T-cell (primary cell): ENCODE measurements at places on chromosomes 2 and 18.
A peak's percentile ranks its signal among the peaks of the same experiment; 100 is the strongest.

- H3K4me1 ChIP-seq: peaks cover 12% of the 10 kb centered on the region
- H3K27ac ChIP-seq: no peak overlapping the region
- DNase-seq: no peak
- H3K4me3 ChIP-seq: peak overlapping the region; percentile 79
- H3K36me3 ChIP-seq: no peaks in the 10 kb centered on the region
- peaks cover 12% of the 10 kb centered on the region for H3K27me3 ChIP-seq
Measured at GRCh38 chr18:55322178-55322735, 265.7 kb downstream of the TCF4 start.

DNA sequence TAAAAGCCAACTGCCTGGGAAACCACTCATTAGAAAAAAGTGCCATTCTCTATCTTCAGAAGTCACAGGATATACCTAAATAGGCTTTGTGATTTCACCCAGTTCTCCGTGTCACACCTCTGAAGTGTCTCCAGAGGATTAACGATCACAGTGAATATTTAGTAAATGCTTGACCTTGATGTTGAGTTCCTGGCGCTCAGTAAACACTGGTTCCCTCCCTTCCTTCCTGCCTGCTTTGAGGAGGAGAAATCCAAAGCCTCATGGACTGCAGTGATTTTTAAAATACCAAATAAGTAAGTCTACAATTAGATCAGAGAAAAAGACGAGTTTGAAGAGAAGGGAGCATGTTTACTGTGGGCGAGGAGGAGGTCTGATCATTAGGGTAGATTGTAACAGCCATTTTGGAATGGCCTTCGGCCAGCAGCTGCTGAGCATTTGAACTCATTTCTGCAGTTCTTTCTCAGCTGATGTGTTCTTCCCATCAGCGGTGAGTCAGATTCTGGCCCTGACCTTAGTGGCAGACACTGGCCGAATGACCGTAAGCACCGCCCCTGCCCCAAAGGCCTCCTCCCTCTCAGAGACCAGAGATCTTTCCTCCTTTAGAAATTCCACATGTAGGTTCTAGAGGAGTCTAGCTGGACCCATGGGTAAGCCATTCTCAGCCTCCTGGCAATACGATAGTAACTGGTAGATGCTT is 62.1 kb upstream of the SLC16A14 start:
- DNase-seq: no peak
- no peak overlapping the region for H3K4me3 ChIP-seq
- H3K36me3 ChIP-seq: no peaks in the 10 kb centered on the region
- no peak overlapping the region for H3K27ac ChIP-seq

GRCh38 chr2:38153476-38154135 is 77.7 kb upstream of the CYP1B1 start:
- H3K36me3 ChIP-seq: no peaks in the 10 kb centered on the region
- no peaks in the 10 kb centered on the region for H3K4me1 ChIP-seq
- DNase-seq: no peak
- H3K27me3 ChIP-seq: no peaks in the 10 kb centered on the region
- no peak overlapping the region for H3K4me3 ChIP-seq

DNA sequence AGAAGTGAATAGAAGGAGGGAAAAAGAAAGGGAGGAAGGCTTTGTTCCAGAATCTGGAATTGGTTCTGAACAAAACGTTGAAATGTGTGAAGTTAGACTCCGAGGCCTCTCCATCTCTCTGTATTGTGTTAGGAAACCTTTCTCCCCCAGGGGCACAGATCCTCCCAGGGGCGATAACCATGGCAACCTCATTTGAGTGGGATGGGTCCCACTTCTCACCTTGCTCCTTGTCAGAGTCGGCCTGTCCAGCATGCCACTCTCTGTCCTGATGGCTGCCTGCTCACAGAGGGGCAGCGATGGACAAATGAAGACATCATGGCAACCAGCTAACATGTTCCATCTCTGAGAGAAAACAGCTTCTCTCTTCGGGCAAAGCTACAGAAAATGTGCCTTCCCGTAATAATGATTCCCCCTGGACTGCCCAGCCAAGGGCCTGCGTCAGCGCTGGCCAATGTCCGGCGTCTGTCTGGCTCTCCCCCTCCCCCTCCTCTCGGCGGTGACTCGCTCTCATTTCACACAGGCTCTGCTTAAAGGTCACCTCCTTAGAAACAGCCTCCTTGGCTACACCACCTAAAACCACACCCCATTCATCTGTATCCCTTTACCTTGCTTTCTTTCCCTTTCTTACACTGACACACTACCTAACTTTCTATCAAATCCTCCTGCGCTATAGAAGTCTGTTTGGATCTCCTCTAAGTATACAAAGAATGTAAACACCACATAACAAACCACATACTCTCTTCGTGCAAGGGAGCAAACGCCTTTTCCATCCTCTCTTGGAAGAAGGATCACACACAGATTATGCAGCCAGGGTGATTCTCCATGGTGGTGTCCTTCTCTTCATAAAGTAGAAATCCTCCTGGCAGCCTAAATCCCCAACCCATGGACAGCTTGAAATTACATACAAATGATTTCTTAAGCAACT is 32.1 kb upstream of the TTC39C start:
- peaks cover 10% of the 10 kb centered on the region for H3K4me1 ChIP-seq
- no peak overlapping the region for H3K4me3 ChIP-seq
- no peaks in the 10 kb centered on the region for H3K36me3 ChIP-seq
- no peak overlapping the region for H3K27ac ChIP-seq

DNA sequence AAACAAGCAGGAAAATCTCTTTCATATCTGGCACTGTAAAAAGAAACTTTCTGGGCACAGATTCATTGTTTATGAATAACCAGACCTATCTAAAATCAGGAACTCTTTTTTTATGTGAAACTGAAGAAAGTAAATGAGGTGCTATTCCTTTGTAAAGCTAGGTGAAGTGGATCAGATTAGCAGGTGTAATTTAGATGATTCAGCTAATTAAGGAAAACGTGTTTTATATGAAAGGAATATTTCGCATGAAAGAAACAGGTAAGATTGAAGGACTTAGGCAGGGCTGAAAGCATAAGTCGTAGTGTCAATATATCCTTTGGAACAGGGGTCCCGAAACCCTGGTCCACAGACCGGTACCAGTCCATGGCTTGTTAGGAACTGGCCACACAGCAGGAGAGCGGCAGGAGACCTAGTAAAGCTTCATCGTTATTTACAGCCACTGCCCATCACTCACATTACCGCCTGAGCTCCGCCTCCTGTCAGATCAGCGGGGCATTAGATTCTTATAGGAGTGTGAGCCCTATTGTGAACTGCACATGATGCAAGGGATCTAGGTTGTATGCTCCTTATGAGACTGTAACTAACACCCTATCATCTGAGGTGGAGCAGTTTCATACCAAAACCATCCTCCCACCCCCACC is 20.3 kb upstream of the XIRP2 start:
- no peaks in the 10 kb centered on the region for H3K36me3 ChIP-seq
- H3K4me3 ChIP-seq: no peak overlapping the region
- no peaks in the 10 kb centered on the region for H3K27me3 ChIP-seq
- H3K27ac ChIP-seq: no peak overlapping the region
- no peak for DNase-seq

DNA sequence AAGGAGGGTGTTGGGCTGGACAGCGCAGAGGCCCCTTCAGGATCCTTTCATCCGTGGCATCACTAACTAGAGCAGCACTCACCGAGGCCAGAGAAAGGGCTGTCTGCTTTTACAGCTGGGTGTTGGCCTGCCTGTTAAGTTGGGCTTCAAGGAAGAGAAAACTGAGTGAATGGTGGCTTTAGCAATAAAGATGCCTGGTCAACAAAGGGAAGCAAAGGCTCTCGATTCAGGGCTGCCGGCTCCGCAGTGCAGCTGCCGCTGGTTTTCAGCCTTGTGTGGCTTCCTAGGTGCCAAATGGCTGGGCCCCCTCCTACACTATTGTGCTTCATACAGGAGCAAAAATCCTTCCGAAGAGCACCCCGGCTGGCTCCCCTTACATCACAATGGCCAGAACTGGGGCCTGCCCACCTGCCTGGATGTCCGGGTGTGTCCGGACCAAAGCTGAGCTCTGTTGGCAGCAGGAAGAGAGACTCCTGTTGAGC is 61.0 kb upstream of the GPR45 start:
- peaks cover 25% of the 10 kb centered on the region for H3K27me3 ChIP-seq
- H3K4me3 ChIP-seq: no peak overlapping the region
- no peak overlapping the region for H3K27ac ChIP-seq

DNA sequence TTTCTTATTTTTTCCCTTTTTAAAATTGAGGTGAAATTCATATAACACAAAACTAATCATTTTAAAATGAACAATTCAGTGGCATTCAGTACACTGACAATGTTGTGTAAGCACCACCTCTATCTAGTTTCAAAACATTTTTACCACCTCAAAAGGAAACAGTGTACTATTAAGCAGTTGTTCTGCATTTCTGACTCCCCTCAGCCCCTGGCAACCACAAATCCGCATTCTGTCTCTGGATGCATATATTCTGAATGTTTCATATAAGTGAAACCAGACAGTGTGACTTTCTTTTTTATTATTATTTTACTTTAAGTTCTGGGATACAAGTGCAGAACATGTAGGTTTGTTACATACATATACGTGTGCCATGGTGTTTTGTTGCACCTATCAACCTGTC is 19.2 kb upstream of the TANK start:
- peaks cover 20% of the 10 kb centered on the region for H3K4me1 ChIP-seq
- H3K4me3 ChIP-seq: no peak overlapping the region
- H3K27ac ChIP-seq: no peak overlapping the region
- no peaks in the 10 kb centered on the region for H3K27me3 ChIP-seq
- no peak for DNase-seq

- no peaks in the 10 kb centered on the region for H3K4me1 ChIP-seq
- DNase-seq: no peak
- no peaks in the 10 kb centered on the region for H3K36me3 ChIP-seq
- no peak overlapping the region for H3K27ac ChIP-seq
- no peak overlapping the region for H3K4me3 ChIP-seq
Measured at GRCh38 chr2:57450170-57450569, 596.4 kb upstream of the VRK2 start.

GRCh38 chr2:15647622-15648590 is 56.2 kb downstream of the DDX1 start:
- H3K36me3 ChIP-seq: no peaks in the 10 kb centered on the region
- H3K4me3 ChIP-seq: no peak overlapping the region
- no peaks in the 10 kb centered on the region for H3K4me1 ChIP-seq
- H3K27me3 ChIP-seq: no peaks in the 10 kb centered on the region
- DNase-seq: no peak
- H3K27ac ChIP-seq: no peak overlapping the region

- H3K27ac ChIP-seq: no peak overlapping the region
- no peak overlapping the region for H3K4me3 ChIP-seq
Measured at GRCh38 chr2:209526561-209526960, 102.7 kb downstream of the MAP2 start.

DNA sequence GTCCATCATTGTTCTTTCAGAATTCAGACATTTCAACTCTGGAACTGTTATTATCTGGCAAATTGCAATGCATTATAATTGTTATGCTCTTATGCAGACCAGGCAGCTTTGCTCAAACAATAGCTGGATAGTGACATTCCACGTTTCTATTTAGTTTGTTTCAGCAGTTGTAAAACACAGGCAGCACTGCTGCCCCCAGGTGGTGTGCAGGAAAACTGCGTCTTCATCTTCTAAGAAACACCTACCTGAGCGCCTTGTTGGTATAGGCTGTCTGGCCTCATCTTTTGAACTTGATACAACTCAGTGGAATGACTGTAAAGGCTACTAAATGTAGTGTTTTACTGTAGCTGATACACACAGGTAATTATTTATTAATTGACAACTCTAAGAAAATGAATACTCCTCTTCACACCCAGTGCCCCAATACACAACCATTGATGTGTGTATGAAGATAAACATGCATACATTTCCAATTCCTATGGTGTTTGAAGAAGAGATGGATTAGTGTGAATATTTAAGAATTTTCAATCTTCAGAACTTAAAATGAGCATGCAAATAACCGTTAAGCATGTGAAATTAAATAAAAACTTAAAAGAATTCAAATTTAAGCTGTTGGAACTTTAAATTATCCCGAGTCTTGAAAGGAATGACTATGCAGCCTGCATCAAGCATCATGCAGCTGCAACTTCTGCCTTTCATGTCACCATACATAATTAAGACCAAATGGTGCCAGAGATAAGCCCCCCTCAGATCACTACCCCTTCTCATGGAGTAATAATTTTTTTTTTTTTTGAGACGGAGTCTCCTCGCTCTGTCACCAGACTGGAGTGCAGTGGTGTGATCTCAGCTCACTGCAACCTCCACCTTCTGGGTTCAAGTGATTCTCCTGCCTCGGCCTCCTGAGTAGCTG is 85.6 kb downstream of the CD8B2 start:
- no peaks in the 10 kb centered on the region for H3K36me3 ChIP-seq
- H3K27me3 ChIP-seq: peaks cover 26% of the 10 kb centered on the region
- H3K4me3 ChIP-seq: no peak overlapping the region
- H3K27ac ChIP-seq: no peak overlapping the region
- peak; percentile 9 for DNase-seq

DNA sequence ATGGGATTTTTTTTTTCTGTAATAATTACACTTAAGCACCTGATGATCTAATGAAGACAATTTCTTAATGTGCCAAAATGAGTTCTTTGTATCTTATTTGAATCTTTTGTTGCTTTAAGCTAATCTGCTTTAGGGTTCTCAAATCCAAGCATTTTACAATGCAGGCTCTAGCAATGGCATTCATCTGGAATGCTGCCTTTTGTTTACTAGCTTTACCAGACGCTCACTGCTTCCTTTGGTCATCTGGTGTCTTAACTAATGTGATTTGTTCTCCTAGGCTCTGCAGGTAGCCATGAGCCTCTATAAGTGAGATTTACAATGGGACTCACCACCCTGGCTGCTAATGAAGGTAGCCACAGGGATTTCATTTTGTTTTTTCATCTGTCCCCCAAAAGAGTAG is 100.3 kb downstream of the GREB1L start:
- no peak overlapping the region for H3K27ac ChIP-seq
- H3K4me3 ChIP-seq: no peak overlapping the region
- DNase-seq: no peak
- no peaks in the 10 kb centered on the region for H3K27me3 ChIP-seq
- H3K4me1 ChIP-seq: no peaks in the 10 kb centered on the region
- no peaks in the 10 kb centered on the region for H3K36me3 ChIP-seq

- H3K4me3 ChIP-seq: no peak overlapping the region
- DNase-seq: no peak
- H3K36me3 ChIP-seq: no peaks in the 10 kb centered on the region
- no peaks in the 10 kb centered on the region for H3K27me3 ChIP-seq
Measured at GRCh38 chr2:54469484-54470053, 13.4 kb downstream of the SPTBN1 start.

GRCh38 chr2:190180313-190181122 is 118.0 kb upstream of the MSTN start:
- DNase-seq: no peak
- H3K36me3 ChIP-seq: no peaks in the 10 kb centered on the region
- H3K4me3 ChIP-seq: peak overlapping the region; percentile 11
- no peak overlapping the region for H3K27ac ChIP-seq

GRCh38 chr2:196314780-196315179 is 143.4 kb upstream of the STK17B start:
- H3K27me3 ChIP-seq: no peaks in the 10 kb centered on the region
- H3K27ac ChIP-seq: no peak overlapping the region
- no peaks in the 10 kb centered on the region for H3K4me1 ChIP-seq
- no peaks in the 10 kb centered on the region for H3K36me3 ChIP-seq
